ENCODE measurements at places on chromosomes 6 and 20. TPM values are rescaled to one million over a fixed set of nuclear protein-coding genes. Genes with fewer than 3 reads are reported as not detected.

- peak; percentile 47 for DNase-seq
Measured at GRCh38 chr20:2692036-2692885, at the start of gene EBF4. Gene EBF4 (plus strand): TSS chr20:2692780. CDS start chr20:2693646, 866 bp downstream.

- DNase-seq, result no peak
Measured at GRCh38 chr20:10402938-10403608, 30.9 kb downstream of the MKKS start.

DNA sequence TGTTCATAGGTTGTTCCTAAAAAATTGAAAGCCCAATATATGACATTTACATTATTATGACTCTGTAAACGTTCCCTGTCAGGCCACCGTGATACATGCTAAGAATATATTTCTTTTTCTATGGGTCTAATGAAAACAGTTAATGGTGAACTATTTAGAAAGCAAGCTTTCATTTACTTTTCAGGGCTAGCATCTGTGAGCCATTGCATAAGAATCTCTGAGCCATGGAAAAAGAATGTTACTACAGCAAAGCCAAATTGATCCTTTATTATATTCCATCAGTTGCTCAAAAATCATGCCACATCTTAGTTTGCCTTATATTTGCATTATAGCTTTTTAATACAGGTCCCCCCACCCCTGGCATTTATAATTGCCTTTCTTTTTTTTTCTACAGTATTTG is 275.5 kb downstream of the ZFAND3 start:
- no peak for DNase-seq

DNA sequence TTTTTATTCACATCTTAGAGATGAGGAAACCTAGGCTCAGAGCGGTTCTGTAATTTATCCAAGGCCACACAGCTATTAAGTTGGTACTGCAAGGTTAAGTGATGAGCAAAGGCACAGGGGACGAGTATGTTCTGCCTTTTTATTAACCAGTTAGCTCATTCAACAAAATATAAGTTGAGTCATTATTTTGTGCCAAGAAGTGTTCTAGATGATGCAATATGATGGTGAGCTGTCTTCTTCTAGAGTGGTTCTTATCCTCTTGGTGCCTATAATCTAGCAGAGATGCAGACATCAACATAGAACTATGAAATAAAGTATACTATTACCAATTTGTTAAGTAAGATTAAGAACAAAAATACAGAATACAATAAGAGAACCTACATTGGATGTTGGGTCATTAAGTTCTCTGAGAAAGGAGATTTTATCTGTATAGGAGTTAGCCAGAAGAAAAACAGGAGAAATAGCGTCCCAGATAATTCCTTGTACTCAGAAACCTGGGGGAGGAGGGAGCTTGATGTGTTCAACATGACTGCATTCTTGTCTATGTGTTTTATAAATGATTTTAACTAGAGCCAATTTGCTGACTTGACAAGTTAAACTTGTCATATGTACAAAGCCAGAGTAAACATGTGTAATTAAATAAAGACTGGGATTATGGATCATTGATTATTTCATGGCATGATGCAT is 122.3 kb downstream of the TBXT start:
- no peak for DNase-seq

GRCh38 chr6:11432713-11433450 is 104.7 kb upstream of the TMEM170B start:
- no peak for DNase-seq

DNA sequence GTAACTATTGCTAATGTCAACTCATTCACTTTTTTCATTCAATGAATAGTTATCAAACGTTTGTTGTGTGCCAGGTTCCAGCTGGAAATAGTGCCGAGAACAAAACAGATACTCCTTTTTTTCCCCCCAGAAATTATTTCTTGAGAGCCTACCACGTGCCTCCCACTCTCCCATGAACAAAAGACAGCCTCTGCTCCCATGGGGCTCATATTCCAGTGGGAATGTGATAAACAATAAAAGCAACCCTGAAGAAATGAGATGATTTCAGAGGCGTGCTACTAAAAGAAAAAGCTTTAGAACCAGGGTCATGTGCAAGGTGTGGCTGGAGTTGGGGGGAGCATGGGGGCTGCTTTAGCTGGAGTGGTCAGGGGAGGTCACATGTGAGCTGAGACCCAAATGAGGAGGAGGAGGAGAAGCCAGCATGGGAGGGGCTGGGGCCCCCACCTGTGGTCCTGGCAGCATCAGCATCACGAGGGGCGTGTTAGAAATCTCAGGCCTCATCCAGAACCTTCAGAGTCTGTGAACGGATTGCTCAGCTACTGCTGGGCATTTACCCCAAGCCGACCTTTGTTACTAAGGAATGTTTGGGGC is 157.4 kb downstream of the EYA2 start:
- no peak for DNase-seq

DNA sequence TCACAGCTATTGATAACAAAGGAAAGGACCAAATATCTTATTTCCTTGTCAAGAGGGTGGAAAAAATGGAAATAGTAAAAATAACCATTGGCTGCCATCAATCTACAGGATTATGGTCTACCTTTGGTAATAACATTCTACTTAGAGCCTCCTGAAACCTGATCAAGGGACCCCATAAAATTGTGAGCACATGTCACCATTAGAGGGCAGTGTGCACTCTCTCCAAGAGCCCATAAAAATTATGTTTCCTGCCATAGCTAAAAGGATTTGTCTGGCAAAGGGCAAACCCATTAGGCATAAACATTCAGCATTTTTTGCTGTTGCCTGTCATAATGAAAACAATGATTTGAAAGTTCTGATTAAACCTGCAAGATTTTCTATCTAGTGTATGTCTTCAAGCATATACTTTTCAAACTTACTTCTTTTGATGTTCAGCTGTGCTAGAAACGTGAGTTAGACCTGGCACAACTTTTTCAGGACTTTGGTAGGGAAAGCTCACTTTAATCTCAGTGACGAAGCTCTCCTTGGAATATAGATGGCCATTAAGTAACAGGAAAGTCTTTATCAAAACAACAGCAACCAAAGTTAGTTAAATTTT is 120.7 kb upstream of the ZFP64 start:
- DNase-seq, result peak; percentile 38

GRCh38 chr6:136213853-136214252 is 36.3 kb downstream of the MTFR2 start:
- DNase-seq, result no peak

DNA sequence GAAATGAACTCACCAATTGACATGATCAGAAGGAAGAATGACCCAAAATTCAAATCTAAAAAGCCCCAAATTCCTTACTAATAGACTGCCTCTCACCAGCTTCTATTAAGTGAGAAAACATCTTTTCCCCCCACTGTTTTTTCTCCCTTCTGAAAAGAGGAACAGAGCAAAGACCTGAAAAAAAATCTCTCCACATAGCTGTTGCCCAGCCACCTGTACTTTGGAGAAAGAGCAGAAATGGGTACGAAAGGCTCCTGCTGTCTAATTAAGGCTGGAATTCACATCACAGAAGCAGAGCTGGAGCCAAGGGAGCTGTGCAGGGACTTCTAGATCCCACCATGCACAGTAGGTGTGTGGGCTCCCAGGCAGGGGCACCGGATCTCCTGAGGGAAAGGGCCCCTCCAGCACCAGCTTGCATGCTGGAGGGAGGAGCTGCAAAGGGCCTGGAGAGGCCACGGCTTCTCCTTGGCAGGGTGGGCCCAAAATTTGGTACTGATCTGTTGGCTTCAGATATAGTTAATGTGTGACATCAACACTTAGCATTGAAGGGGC is 73.2 kb upstream of the DUSP22 start:
- no peak for DNase-seq

Gene OXT
- total RNA-seq, result not detected

Gene ID4
- total RNA-seq, result 118 TPM

Gene MRPL14
- total RNA-seq, result 25.0 TPM

Gene CCN2
- total RNA-seq, result 8.5 TPM

Measured in cerebellum (tissue), 4 donors.